ENCODE measurements at places on chromosomes 2 and 18.

DNA sequence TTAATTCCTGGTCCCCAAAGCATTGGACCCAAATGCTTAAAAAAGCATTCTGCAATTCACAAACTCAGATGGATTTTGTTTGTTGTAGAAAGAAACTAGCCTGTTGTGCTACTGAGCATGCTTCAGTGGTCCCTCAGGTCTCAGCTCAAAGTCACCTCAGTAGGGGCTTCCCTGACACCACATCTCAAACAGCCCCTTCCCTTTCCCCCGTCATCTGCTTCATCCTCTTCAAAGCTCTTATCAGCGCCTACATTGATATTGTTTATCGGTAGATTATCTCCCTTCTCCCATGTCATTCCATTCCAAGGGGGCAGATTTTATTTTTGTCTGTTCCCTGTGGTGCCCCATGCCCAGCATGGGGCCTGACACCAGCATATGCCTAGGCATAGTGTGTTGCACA is 172.9 kb downstream of the CELF4 start:
- DNase-seq: no peak

- DNase-seq: no peak
Observed at GRCh38 chr2:60483401-60483800, 70.1 kb downstream of the BCL11A start.

DNA sequence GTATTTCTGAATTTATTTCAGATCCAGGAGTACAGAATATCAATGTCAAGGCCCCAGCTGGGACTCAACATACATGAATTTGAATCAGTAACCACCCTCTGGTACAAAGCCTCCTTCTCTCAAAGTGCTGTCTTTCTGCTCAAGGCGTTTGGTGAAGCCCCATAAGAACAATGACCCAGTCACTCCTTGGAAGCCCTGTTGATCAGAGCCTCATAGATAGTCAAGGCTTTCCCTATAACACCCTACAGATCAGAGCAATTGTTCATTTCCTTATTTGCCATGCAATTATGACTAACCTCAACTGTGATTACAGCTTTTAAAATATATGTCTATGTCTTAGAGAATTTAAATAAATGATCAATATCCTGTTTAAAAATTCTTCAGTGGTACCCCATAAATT is 159.1 kb upstream of the CREB1 start:
- no peak for DNase-seq

- no peak for DNase-seq
Observed at GRCh38 chr2:239444626-239445577, 44.1 kb upstream of the HDAC4 start.

DNA sequence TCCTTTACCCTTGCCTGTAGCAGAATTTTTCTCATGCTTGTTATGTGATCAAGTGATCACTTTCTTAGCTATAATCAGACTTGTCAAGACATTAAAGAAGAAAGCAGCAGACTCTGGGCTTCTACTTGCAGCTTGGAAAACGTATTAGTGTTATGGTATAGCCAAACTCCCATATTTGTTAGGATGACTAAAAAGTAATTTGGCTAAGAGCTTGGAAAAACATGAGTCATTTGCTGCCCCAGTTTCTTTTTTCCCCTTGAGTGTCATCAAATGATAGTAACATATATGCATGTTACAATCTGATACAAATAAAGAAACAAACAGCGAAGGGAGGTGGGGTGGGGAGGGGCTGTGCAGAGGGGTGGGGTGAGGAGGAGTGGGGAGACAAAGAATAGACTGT is 155.5 kb downstream of the IKZF2 start:
- no peak for DNase-seq

DNA sequence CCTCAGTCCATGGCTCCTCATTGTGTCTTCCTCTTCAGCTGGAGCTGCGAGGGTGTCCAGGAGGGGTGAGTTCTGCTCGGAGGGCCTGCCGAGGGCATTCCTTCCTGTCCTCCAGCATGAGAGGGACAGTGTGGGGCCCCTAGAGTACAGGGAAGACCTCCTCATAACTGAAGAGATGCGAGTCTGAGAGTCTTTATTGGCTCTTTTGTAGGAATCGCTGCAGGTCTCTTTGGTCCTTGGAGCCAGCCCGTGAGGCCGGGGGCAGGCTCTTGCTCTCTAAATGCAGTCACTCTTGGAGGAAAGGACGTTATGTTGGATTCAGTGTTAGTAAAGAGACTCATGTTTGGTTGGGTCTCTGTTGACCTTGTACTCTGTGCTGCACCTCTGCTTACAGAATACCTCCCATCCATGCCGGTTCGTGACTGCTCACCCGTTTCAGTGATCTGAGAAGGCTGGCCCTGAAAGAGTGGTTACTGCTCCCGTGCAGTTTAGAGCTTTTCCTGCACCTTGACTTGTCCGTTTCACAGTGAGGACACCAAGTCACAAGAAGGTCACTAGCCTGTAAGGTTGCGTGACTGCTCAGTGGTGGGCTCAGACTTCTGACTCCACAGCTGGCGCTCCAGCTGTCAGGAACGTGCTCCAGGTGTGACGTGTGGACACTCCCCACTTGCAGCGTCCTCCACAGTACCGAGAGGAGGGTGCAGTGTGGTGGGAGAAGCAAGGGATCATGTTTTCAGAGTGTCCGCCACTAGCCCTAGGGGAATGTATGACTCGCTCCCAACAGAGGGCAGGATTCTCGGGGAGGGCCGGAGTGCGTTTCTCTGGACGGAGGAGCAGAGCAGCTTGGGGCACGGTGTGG is 7.8 kb downstream of the ATG4B start:
- DNase-seq: no peak

DNA sequence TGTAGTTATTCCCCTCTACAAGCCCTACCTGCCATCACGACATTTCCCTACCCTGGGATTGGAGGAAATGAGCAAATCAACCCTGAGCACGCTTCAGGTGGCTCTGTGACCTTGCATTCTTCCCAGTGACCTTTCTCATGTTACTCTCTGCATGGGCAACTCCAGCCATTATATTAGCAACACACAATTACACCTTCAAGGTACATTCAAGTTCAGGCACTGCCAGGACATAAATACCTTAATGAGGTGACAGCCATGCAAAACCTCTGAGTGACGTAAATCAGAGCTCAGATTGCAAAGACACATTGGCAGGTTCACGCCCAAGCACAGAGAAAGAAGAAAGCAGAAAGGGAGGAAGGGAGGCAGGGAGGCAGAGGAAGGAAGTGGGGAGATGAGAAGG is 68.7 kb upstream of the ALK start:
- DNase-seq: no peak

DNA sequence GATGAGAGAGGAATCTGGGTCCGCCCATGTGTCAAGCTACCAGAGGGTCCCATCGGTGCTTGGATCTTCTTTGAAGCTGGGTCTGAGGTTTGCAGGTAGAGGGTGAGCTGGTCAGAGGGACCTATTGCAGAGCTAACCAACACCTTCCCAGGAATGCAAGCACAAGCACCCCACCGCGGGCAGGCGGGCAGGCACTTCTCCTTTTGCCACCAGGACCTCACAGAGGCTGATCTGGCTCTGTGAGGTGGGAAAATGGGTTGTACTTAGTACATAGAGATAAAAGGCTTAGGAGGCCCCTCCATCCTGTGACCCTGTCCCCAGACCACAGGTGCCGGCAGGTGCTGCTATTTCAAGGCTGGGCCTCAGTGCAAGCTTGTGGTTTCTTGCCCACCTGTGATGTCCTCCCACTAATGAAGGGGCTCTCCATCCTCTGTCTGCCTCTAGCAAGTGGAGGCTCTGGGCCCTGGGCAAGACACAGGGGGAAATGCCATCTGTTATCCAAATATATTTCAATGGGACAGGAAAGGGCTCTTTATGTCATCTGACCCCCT is 31.4 kb upstream of the IL37 start:
- no peak for DNase-seq

- no peak for DNase-seq
Observed at GRCh38 chr18:75089748-75090327, 119.1 kb downstream of the PTGR3 start.
